ENCODE measurements at places on chromosomes 7 and 10. TPM values are rescaled to one million over a fixed set of nuclear protein-coding genes. Genes with fewer than 3 reads are reported as not detected.

GRCh38 chr10:132735341-132735775 is 50.6 kb downstream of the NKX6-2 start:
- no peak for DNase-seq

- no peak for DNase-seq
These were observed 1.6 kb downstream of the VIM start for GRCh38 chr10:17229717-17229966.

- no peak for DNase-seq
These were observed 34.1 kb downstream of the BLVRA start for GRCh38 chr7:43792471-43793150.

GRCh38 chr7:131170440-131171271 is 157.0 kb upstream of the MKLN1 start:
- no peak for DNase-seq

DNA sequence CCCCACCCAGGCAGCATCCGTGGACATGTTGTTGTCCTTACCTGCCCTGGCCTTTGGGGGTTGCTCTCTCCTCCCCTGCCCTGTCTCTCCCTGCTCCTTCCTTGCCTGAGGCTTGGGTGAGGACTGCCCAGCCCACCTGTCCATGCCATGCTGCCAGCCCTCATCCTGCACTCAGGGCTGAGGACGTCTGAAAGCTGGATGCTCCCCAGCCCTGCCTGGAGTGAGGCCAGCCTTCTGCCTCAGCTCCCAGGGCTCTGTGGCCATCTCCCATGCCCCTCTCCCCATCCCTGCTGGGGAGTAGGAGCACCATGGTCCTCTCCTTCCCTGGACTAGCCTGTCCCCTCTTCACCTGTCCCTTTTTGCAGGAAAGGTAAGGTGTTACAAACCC is 68.4 kb downstream of the RAMP3 start:
- DNase-seq: no peak

DNA sequence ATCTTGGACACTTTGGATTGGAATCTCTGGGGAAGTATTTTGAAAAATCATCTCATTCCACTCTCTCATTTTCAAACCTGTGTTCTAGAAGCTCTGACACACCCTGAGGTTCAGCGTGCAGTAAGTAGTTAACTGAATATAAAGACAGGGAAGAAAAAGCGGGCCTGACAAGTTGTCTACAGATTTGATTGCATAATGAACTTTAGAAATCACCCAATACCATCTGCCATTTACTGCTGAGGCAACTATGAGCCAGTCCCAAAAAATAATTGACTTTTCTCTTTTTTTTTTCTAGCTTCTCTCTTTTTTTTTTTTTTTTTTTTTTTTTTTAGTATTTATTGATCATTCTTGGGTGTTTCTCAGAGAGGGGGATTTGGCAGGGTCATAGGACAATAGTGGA is 29.5 kb downstream of the CDC123 start:
- DNase-seq: no peak

DNA sequence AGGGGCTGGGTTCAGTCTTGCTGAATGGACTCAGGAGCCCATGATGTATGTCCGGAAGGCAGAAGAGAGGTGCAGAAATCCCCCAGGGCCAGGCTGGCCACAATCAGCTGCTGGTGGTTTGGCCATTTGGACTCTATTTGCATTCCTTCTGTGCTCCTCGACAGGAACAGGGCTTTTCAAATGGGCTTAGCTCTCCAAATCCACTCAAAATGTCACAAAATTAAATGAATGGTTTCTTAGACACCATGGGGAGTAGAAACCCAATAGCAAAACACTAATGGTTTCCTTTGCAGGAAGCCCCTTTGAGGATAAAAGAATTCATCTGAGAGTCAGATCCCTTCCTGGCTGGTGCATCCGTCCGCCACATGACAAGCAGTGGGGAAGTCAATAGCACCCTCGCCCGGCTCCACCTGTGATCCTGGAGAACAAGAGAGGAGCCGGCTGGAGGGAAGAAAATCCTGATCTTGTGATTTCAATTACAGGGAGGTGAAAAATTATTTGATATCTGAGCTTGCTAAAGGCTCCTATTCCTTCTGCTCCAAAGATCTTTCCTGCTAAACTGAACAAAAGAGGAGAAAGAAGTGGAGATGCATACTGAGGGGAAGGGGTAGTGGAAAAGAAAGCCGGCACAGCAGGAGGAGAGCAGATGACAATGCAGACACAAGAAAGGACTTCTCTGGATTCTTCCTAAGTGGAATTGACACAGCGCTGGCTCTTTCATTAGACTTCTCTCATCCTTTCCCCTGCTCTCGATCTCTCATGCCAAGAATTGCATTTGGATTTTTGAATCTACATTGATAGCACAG is 190.7 kb downstream of the C7orf25 start:
- no peak for DNase-seq

GRCh38 chr7:69438584-69439412 is 159.5 kb upstream of the AUTS2 start:
- DNase-seq: no peak

DNA sequence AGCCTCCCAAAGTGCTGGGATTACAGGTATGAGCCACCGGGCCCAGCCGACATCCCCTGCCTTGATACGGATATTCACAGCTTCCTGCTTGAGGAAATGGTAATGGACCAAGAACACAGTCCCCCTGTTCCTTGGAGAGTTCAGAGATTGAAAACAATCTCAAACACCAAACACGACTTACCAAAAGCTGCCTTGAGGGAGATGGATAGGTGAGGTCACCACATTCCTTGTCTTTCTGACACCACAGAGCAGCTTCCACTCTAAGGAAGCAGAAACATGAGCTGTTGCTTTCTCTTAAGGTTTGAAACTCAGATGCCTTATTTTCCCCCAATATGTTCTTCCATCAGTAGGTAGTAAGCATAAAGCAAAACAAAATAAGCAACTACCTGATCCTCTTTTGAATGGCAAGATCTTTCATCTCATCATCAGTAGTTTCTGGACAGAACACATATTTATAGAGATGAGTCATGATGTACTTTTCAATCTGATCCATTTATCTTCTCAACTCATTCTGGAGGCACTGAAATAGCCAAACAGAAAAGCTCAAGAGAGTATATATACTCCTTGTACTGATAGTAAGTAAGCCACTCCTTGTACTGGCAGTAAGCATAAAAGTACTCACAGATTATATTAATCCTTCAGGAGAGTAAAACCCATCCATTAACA is 199.1 kb upstream of the KCTD7 start:
- no peak for DNase-seq

GRCh38 chr10:30911303-30911863 is 120.3 kb downstream of the ZNF438 start:
- DNase-seq: no peak

DNA sequence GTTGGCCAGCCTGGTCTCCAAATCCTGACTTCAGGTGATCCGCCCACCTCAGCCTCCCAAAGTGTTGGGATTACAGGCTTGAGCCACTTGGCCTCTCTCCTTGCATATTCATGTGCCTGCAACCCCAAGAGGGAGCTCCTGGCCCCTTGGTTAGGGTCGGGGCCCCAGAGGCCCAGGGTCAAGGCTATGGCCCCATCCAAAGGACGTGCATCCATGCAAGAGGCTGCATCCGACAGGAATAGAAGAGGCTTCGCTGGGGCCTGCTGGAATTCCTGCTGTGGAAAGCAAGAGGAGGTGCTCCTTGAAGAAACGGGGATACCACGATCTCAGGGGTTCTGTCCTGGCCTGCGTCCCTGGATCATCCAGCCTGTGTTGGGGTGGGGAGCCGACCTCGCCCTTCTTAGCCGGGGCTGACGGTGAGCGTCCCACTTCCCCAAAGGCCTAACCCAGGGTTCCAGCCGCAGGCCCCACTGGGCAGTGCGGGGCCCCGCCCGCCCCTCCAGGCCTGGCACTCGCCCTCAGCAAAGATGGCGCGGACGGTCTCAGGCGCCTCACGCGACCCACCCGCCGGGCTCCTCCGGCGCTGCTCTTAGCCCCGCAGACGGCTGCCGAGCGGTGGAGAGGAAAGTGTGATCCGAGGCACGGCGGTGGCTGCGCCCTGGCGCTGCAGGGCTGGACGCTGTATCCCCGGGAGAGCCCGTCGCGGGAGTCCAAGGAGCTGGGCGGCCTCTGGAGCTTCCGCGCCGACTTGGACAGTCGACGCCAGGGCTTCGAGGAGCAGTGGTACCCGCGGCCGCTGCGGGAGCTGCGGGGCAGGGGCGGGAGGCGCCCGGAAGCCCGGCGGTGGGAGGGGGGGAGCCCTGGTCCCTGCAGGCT is 54.7 kb downstream of the ZNF727 start:
- DNase-seq: no peak

DNA sequence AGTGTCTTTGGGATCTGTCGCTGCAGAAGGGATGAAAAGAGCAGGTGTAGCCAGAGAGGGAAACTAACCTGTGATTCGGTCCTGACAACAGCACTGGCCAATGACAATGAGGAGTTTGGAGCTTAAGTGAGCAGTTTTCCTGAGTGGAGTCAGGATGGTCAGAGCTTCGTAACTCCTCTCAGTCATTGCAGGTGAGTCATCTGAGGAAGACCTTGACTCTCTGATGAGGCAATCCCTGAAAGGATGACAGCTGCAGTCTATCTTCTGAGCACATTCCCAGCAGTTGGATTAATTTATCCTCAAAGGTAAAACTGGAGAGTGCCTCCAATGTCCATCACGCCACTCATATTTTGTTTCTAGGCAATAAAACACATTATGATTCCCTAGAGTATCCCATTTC is 401.9 kb downstream of the POM121L12 start:
- no peak for DNase-seq

- no peak for DNase-seq
These were observed 80.4 kb upstream of the CALN1 start for GRCh38 chr7:72492461-72493065.

- peak; percentile 38 for DNase-seq
These were observed 55.5 kb upstream of the PTPN12 start for GRCh38 chr7:77481615-77482014.

- DNase-seq: no peak
These were observed 319.6 kb downstream of the GLRX3 start for GRCh38 chr10:130455791-130456190.

- no peak for DNase-seq
These were observed 91.3 kb upstream of the BET1 start for GRCh38 chr7:94095316-94096009.

DNA sequence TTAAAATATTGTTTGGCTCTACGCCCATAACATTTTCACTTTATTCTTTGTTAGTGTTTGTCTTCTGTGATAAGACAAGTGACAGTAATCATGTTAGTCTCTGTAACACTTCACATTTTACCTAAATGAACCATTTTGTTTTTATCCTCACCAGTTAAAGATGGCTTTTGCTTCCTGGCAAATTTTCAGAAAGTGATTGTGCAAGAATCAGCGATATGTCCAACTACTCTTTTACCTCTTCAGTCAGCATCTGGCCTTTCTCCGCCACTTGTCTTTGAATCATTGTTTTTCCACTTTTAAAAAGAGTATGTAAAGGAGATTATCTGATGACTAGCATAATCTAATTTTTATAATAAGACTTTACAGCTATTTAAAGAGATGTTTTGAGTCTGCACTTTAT is 3.5 kb downstream of the DGKB start:
- no peak for DNase-seq

DNA sequence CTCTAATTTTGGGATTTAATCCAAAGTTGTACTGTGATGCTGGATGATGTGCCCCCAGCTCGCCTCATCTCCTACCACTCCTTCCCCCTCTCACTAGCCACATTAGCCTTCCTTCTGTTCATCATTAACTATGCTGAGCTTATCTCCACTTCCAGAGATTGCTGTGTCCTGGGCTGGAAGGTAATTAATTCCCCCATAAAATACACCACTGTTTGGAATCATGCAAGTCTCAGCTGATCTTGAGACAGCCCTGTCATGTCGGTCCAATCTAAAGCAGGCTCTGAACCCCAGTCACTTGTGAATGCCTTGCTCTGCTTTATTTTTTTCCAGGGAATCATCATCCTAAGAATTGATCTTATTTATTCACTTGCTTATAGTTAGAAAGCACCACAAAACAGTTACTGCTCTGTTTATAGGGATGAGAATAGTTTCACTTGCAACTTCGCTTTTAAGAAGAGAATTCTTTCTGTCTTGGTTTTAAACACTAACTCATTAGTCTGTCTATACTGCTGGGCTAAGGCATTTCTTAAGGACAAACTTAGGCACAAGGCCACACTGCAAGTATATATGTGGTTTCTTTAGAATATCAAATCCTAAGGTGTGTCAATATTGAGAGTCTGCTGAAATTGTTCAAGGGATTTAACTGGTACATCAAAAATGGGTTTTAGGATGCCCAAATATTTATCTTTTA is 341.1 kb upstream of the SEMA3A start:
- no peak for DNase-seq

GRCh38 chr7:2792856-2793487 is 51.1 kb downstream of the GNA12 start:
- no peak for DNase-seq

DNA sequence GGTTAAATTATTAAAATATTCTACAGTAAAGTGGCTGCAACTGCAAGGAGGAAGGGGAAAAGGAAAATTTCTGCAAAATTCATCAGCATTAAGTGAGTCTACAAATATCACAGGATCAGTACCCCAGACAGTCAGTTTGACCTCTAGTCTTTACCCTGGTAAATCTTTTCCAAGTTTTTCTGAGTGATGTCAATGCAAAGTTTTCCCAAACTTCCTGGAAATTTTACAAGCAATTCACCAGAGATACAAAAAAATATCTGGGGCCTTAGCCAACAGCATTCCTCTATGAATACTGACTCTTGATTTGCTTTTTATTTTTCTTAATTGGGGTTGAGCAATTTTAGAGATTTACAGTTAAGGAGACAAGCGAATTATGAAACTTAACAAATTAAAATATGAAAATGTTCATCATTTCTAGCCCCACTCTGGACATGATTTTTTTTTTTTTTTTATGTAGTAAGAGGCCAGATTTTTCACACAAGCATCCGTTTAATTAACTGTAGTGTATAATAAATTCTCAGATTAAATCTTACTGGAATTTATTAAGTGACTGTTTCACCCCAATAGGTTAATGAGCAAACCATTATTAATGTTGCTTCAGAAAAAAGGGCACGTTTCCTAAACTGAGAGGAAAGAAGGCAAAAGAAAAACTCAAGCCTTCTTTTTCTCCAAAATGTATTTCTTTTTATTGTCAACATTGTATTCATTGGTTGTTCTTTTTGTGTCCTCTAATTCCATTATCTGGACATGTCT is 539.5 kb upstream of the FZD8 start:
- DNase-seq: no peak

- DNase-seq: no peak
These were observed 82.8 kb downstream of the NHLRC2 start for GRCh38 chr10:113937258-113937657.

- no peak for DNase-seq
These were observed 7.6 kb upstream of the TMEM236 start for GRCh38 chr10:17744341-17744861.

The DDX21 gene
- polyA plus RNA-seq: 15.4 TPM

The TMEM176B gene
- 0.69 TPM for polyA plus RNA-seq

The SPDYE8 gene
- polyA plus RNA-seq: not detected

The OR2A5 gene
- not detected for polyA plus RNA-seq

The SHH gene
- polyA plus RNA-seq: not detected

The PITRM1 gene
- 58.2 TPM for polyA plus RNA-seq

The SYT15B gene
- polyA plus RNA-seq: not detected

The AKR1D1 gene
- not detected for polyA plus RNA-seq

The LIPF gene
- polyA plus RNA-seq: not detected

The C10orf105 gene
- polyA plus RNA-seq: not detected

Measured in naive thymus-derived CD8-positive, alpha-beta T cell (primary cell).